ENCODE measurements at places on chromosomes 1 and 21.

DNA sequence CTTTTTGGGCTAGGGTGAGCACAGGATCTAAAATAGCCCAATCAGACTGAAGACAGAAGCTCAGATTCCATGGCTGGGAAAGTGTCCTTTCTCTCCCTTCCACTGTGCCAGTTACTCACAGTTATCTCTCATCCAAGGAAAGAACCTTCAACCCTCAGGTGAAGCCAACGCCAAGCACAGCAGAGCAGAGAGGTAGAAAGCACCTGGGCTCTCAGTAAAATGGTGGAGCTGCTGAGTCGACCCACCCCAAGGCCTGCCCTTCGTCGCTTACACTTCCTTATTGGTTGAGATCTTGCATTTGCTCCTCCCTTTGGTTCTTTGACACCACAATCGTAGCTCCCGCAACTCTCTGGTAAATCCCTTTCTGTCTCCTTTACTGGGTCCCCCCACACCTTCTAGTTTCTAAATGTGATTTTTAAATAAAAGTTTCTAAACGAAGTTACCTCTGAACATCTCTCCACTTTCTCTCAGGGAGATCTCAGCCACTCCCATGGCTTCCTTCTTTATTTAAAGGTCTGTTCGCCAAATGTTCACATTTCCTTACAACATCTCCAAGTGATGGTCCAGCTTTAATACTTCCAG is 27.5 kb upstream of the SLC30A1 start:
- no peak for DNase-seq
- peaks cover 16% of the 10 kb centered on the region for H3K27me3 ChIP-seq
- no peak overlapping the region for H3K27ac ChIP-seq
- no peak overlapping the region for H3K4me3 ChIP-seq
- H3K4me1 ChIP-seq = peaks cover 52% of the 10 kb centered on the region
- no peaks in the 10 kb centered on the region for H3K36me3 ChIP-seq

- peaks cover 4% of the 10 kb centered on the region for H3K4me1 ChIP-seq
- no peak overlapping the region for H3K27ac ChIP-seq
- no peaks in the 10 kb centered on the region for H3K36me3 ChIP-seq
- H3K27me3 ChIP-seq = peaks cover 65% of the 10 kb centered on the region
Measured at GRCh38 chr1:33195556-33195955, 13.7 kb upstream of the TRIM62 start.

DNA sequence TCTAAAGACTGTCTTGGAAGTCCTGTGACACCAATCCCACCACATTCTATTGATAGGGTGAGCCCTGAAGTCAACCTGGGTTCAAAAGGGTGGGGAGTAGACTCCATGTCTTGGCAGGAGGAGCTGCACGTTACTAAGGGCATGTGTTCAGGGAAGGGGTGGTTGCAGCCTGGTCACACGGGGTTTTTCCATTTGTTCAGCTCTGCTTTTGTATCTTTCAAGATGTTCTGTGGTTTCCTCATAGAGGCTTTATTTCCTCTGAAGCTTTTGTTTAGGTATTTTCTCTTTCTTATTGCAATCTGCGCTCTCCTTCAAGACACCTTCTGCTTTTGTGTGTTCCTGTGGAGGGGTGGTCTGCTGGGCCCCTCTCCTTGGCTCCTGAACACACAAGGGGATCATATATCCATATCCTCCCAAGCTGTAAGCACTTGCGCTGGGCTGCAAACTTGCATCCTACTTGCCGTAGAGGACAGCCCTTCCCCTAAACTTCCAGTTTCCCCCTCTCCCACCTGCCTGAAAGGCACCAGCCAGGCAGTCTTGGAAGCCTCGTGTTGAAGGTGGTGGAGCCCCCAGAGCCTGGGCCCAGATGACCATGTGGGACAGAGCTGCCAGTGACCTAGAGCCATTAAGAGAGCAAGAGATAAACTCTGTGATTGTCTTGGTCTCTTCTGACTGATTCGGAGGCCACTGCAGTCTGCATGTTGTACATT is 62.5 kb upstream of the TRAPPC10 start:
- H3K36me3 ChIP-seq = peaks cover 13% of the 10 kb centered on the region
- peaks cover 60% of the 10 kb centered on the region for H3K4me1 ChIP-seq
- no peak overlapping the region for H3K27ac ChIP-seq
- no peak for DNase-seq
- H3K27me3 ChIP-seq = no peaks in the 10 kb centered on the region

DNA sequence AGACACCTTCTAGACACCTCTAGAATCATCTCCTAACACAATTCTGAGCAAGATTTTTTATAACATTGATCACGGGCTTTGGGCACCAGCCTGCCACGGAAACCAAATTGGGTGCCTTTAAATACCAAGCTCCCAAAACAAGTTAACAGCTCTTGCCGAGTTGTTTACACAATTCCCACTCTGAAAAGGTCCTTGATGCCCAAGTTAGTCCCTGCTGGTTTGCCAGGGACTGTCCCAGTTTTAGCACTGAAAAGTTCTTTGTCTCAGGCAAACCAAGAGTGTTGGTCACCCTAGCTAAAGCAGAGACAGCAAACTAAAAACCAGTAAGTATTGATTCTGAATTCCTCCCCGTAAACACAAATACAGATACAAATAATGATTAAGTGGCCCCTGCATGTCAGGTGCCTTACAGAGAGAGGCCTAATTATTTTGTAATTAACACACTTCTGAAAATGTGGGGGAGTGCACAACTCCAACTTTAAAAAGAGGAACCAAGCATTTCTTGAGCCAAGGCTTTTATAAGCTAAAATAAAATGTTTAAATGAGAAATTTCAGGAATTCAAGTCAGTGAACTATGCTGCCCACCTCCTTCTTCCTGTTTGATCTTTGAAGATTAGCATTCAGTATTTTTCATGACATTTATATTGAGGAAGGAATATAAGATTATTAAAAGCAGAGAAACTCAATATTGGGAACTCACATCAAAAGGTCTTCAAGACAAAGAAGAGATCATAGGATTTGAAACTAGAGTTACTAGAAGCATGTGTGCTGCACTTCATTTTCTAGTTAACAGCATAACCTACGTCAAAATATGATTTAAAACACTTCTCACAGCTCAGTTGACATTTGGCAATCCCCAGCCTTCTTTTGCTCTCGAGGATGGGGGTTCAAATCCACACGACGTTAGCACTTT is 9.0 kb upstream of the UBE2U start:
- no peaks in the 10 kb centered on the region for H3K36me3 ChIP-seq
- no peak overlapping the region for H3K27ac ChIP-seq
- no peaks in the 10 kb centered on the region for H3K27me3 ChIP-seq

DNA sequence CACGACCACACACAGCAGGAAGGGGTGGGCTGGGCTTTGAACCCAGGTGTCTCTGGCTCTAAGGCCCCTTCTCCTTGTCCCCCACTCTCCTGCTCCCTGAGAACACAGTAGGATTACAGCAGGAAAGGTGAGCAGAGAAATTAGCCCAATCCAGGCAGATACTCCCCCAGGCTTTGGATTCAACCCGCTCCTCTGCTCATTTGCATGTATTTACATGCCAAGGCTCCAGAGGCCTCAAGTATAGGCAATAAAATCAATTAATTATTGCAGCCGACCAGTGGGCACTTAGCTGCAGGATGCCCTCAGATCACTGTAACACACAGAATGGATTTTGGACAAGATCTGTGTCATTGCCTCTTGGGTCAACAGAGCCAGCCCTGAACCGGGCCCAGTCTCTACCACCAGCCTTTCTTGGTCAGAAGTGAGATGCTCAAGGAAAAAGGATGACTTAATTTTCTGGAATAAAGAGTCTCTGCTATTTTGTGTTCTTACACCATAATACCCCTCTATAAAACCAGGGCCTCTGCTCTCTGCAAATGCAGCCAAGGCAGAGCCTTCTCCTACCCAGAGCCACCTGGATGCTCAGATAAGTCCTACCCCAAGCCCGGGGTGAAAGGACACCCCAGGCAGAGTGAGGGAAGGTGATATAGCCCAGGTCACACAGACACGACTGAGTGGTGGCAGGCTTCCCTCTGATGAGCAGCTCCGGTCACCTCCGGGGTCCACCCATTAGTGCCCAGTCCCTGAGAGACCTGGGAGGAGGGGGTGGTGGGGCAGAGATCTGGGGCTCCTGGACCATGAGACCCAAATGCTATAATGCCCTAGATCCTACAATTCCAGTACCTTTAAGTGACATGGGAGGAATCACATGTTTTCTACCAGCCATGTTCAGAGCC is 28.9 kb downstream of the MATN1 start:
- peaks cover 13% of the 10 kb centered on the region for H3K27me3 ChIP-seq
- H3K4me3 ChIP-seq = no peak overlapping the region
- peaks cover 66% of the 10 kb centered on the region for H3K4me1 ChIP-seq
- no peak overlapping the region for H3K27ac ChIP-seq

DNA sequence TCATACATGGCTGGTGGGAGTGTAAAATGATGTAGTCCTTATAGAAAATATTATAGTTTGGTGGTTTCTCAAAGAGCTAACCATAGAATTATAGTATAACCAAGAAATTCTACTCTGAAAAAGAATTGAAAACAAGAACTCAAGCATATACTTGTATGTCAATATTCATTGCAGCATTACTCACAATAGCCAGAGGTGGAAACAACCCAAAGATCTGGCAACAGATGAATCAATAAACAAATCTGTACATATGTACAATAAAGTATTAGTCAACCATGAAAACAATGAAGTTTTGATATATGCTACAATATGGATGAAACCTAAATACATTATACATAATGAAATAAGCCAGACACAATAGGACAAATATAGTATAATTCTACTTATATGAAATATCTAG is 29.7 kb downstream of the XCL1 start:
- peaks cover 3% of the 10 kb centered on the region for H3K27me3 ChIP-seq
- no peak overlapping the region for H3K27ac ChIP-seq

DNA sequence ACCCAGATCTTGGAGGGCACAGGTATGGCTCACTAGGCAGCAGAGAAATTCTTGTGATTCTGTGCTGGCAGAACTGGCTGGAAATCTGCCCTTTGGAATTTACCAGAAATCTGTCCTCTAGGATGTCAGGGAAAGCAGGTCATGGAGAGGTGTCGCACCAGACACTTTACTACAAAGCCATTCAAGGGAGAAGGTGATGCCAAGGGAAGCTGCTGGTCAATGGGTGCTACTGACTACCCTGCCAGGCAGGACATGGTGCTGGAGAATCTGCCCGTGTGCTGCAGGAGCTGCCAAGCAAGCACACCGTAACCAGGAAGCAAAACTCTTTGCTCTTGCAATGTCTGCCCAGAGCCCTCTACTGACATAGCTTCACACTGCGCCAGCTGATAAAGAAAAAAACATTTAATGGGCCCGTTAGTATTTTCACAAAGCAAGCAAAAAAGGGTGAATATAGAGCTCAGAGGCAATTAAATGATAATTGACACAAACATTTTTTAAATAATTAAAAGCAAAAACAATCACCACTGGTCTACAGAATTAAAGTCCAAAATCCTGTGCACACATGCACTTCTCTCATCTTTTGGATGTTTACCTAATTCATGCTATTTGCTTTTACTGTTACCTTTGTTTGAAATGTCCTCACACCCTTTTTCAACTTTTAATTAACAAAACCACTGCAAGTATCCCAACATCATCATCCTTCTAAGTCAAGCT is 7.2 kb upstream of the FBXO28 start:
- H3K4me3 ChIP-seq = no peak overlapping the region
- H3K27me3 ChIP-seq = peaks cover 62% of the 10 kb centered on the region
- H3K27ac ChIP-seq = no peak overlapping the region
- DNase-seq = peak; percentile 4
- H3K4me1 ChIP-seq = peaks cover 4% of the 10 kb centered on the region

DNA sequence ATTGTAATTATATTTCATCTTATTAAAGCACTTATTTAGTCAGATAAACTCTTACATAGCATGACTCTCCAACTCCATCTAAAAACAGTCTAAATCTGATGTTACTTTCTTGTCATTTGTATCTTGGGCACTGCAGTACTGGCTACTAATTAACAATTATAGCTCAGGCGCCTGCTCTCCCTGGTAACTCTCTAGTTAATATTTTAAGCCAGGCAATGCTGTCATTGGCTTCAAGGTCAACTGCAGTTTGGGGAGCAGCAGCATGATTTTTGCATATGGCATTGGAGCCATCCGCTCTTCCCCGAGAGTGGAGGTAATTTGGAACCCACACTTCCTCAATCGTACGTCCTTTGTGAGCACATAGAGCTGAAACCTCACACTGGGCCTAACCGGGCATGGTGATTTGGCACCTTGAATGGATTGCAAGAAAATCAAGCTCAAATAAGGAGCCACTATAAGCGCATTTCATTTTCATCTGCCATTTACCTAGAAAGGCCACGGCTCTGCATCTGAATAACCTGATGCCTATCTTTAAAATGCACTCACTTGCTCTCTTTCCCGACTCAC is 187.7 kb downstream of the KAZN start:
- peaks cover 16% of the 10 kb centered on the region for H3K4me1 ChIP-seq
- DNase-seq = no peak
- no peaks in the 10 kb centered on the region for H3K27me3 ChIP-seq
- H3K27ac ChIP-seq = no peak overlapping the region
- H3K36me3 ChIP-seq = peaks cover 13% of the 10 kb centered on the region

- DNase-seq = no peak
- H3K4me3 ChIP-seq = peak overlapping the region; percentile 92
- peaks cover 75% of the 10 kb centered on the region for H3K4me1 ChIP-seq
Measured at GRCh38 chr1:208241512-208241911, 2.7 kb downstream of the PLXNA2 start.

DNA sequence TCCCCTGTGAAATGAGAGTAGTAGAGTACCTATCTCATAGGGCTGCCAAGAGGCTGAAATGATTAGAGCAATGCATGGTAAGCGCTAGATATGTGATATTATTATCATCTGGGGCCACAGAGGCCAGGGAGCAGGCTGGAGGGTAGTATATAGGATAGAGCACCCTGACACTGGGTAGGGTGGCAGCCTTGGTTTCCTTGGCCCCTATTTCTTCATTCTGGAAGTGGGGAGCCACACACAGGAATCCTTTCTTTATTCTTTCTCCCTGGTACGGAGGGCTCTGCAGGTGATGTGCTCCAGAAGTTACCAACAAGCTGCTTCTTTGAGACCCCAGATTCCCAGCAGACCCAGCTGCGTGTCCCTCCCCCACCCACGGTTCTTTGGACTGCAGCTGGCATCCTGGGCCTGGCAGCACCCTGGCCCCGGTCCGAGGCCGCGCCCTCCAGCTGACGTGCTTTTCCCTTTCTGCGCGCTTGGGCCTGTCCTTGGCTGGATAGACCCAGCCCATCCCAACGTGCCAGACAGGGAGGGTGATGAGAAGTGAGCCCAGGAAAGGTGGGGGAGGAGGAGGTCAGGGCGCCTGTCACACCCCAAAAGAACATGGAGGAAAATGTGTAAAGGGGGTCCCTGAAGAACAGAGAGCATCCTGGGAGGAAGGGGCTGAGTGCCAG is 18.2 kb downstream of the INAVA start:
- H3K4me3 ChIP-seq = no peak overlapping the region
- H3K27ac ChIP-seq = no peak overlapping the region
- DNase-seq = no peak
- H3K4me1 ChIP-seq = no peaks in the 10 kb centered on the region
- peaks cover 33% of the 10 kb centered on the region for H3K36me3 ChIP-seq
